ENCODE measurements at places on chromosomes 1 and 21.

DNA sequence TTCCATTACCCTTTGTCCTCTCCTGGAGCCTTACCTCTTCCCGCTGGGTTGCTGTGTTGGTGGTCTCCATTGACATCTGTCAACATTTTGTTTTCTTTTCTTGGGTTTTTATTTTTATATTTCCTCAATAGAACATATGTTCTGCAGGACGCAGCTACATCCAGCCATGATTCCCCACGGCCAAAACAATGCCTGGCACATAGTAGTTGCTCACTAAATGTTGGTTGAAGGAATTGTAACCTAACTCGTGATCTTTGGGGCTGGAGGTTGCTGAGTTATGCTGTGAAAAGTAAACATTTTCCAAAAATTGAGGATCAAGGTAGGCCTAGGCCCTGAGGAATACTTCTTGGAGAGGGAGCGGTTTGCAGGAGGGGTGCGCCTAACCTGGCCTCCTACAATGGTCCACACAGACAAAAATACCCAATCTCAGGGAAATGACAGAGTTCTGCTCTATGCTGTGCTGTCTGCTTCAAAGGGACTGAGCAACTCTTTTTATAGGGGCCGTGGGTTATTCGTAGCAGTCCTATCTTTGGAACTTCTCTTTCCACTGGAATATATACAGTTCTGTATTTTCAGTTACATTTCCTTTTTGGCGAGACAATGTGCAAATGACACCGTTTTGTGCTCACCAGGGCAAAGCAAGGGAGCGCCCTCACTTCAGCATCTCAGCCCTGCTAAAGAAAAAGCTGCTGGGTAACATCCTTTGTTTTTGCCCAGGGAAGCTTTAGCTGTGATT lies 1.4 kb downstream of the PDPN start:
- DNase-seq, result no peak

DNA sequence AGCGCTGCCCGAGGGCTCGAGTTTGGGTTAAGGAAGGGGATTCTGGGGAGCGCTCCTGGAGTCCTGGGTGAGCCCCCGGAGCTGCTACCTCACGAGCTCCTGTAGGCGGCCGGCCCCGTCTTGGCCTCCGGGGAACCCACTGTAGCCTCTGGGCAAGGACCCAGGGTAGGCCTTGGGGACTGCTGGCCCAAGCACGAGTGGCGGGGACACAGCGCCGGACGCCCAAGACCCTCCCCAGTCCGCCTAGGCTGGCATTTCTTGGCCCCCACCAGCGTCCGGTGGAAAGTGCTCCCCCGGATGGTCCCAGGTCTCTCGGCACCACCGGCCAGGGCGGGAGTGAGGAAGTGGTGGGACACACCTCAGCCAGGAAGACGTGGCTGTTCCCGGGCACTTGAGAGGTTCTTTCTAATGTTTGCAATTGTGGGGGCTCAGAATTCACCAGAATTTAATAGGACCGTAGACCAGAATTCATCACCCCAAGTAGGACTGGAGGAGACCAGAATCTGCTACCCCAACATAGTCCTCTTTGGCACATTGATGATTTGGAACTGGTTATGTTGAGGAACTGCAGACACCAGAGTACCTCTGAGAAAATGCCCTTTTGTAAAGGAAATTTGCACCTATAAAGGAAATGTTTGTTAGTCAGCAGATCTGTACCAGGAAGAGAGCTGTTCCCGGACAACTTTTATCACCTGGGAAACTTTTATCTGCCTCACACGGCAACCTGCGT lies 622 bp upstream of the TMPRSS2 start:
- DNase-seq, result no peak

- no peak for DNase-seq
Measured at GRCh38 chr1:165907256-165907857, 79.9 kb downstream of the UCK2 start.

- no peak for DNase-seq
Measured at GRCh38 chr1:104212239-104212638, 462.5 kb downstream of the AMY1C start.

DNA sequence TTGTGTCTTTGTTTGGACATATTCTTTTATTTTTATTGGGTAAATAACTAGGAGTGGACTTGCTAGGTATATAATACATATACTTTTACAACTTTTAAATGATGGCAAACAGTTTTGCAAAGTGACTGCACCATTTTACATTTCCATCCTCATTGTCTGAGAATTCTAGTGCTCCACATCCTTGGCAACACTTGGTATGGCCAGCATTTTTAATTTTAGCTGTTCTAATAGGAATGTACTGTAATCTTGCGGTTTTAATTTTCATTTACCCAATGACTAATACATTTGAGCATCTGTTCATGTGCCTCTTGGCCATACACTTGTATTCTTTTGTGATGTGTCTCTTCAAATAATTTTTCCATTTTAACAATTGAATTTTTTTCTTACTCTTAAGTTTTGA lies 37.0 kb upstream of the ATP6V1G3 start:
- DNase-seq, result no peak

GRCh38 chr1:88327391-88328267 lies 356.4 kb upstream of the PKN2 start:
- no peak for DNase-seq

DNA sequence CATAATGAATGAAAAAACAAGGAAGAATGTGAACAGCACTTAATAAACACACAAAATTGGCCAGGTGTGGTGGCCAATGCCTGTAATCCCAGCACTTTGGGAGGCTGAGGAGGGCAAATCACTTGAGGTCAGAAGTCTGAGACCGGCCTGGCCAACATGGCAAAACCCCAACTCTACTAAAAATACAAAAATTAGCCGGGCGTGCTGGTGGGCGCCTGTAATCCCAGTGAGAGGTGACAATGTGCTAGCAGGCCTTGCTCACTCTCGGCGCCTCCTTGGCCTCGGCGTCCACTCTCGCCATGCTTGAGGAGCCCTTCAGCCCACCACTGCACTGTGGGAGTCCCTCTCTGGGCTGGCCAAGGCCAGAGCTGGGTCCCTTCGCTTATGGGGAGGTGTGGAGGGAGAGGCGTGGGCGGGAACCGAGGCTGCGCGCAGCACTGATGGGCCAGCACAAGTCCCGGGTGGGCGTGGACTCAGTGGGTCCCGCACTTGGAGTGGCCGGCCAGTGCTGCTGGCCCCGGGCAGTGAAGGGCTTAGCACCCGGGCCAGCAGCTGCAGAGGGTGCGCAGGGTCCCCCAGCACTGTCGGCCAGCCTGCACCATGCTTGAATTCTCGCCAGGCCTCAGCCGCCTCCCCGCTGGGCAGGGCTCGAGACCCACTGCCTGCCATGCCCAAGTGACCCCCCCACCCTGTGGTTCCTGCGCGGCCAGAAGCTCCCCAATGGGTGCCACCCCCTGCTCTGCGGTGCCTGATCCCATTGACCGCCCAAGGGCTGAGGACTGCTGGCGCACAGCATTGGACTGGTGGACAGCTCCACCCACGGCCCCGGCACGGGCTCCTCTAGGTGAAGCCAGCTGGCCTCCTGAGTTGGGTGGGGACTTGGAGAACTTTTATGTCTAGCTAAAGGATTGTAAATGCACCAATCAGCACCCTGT lies 30.6 kb upstream of the ATG4C start:
- no peak for DNase-seq

DNA sequence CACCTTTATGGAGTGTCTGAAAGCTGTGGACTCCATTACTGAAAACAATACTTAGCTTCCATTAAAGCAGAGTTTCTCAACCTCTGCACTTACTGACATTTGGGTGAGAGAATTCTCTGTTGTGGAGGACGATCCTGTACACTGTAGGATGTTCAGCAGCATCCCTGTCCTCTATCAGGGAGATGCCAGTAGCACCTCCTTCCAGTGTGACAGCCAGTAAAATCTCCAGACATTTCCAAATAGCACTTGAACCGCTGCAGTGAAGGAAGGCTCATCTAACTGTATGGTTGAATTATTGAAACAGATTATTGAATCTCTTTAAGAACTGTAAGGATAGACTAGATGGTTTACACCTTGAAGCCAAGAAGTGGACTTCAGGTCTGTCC lies 3.1 kb downstream of the PRDM2 start:
- DNase-seq, result no peak

GRCh38 chr1:151314137-151314875 lies 12.9 kb downstream of the PI4KB start:
- DNase-seq, result no peak

- no peak for DNase-seq
Measured at GRCh38 chr21:46250146-46250725, 21.7 kb upstream of the LSS start.

Measured in activated CD4-positive, alpha-beta T cell treated with anti-CD3 and anti-CD28 coated beads, Interleukin-2, amount 50 U/mL, for 24 hours (primary cell).